Panc1 (cell line): ENCODE measurements at places on chromosomes 1 and 21.

DNA sequence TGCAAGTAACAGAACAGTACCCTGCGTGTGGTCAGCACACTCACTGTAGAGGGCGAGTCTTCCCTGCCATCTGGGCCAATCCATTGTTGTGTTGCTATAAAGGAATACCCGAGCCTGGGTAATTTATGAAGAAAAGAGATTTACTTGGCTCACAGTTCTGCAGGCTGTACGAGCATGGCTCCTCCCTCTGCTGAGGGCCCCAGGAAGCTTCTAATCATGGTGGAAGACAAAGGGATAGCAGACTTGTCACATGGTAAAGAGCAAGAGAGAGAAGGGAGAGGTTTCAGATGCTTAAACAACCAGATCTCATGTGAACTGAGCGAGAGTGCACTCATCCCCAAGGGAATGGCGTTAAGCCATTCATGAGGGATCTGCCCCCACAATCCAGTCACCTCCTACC is 126.2 kb downstream of the CNIH3 start:
- DNase-seq = no peak

DNA sequence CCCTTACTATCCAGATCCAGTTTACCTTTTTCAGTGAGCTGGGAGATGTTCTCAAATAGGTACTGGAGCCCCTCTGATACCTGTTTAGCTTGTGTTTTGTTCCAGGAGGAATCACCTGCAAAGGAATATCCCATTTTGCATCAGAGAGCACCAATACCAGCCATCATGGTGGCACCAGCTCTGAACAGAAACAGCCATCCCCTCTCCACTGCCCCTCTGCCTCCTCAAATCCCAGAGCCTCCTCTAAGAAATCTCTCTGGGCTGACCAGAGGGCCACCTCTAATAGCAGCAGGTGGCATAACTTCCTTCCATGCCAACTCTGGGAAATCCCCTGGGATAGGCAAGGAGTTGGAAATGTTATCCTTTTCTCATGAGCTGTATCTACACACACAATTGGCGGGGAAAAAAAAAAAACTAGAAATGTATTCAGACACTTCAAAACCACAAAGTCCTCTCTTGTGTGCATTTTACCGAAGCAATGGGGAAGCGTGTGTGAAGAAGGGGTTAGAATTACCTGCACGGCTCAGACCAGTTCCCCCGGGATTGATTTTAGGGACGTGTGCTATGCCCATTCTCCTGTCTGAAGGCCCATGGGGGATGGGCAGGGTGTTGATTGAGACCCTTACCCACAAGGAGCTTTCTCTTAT is 2.4 kb downstream of the PGLYRP4 start:
- no peak for DNase-seq

DNA sequence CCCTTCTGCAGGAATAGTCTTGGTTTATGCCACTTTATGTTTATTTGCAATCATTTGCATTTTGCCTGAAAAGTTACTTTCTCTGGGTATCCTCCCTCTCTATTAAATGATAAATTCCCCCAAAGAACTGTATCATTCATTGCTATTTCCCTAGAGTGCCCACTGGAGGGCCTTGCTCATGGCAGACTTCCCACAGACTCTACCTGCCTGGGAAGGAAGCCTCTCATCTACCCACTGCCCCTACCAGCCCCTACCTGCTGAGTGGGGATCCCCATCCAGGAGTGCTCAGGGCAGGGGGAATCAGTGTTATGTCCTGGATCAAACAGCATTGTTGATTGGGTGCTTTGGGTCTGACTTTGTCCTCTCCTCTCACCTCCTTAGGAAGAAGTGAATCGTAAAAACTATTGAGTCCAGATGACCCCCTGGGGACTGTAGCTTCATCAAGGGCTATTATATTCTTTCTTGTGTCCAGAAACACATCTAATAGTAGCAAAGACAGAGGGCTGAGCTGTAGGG is 6.8 kb upstream of the LRRN2 start:
- DNase-seq = no peak

GRCh38 chr21:46468108-46468774 is 9.6 kb downstream of the DIP2A start:
- DNase-seq = no peak

- peak; percentile 85 for DNase-seq
Measured at GRCh38 chr1:228837817-228838716, 102.8 kb downstream of the RHOU start.

DNA sequence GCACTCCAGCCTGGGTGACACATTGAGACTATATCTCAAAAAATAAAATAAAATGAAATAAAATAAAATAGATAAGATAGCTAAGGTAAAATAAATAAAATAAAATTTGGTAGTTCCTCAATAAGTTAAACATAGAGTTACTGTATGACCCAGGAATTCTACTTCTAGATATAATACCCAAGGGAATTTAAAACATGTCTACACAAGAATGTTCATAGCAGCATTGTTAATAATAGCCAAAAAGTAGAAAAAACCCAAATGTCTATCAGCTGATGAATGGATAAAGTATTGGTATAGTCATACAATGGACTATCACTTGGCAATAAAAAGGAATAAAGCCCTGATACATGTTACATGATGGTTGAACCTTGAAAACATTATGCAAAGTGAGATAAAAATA is 47.8 kb downstream of the CEP350 start:
- DNase-seq = no peak

- peak; percentile 85 for DNase-seq
Measured at GRCh38 chr21:38733972-38734546, 71.7 kb upstream of the ETS2 start.

GRCh38 chr1:85581802-85582686 is 1.5 kb downstream of the CCN1 start:
- peak; percentile 96 for DNase-seq

- DNase-seq = no peak
Measured at GRCh38 chr1:22531251-22531650, 32.0 kb upstream of the EPHA8 start.

- DNase-seq = no peak
Measured at GRCh38 chr1:61254634-61255357, 172.4 kb downstream of the NFIA start.

- DNase-seq = no peak
Measured at GRCh38 chr1:23590058-23590783, 30.9 kb upstream of the ID3 start.

DNA sequence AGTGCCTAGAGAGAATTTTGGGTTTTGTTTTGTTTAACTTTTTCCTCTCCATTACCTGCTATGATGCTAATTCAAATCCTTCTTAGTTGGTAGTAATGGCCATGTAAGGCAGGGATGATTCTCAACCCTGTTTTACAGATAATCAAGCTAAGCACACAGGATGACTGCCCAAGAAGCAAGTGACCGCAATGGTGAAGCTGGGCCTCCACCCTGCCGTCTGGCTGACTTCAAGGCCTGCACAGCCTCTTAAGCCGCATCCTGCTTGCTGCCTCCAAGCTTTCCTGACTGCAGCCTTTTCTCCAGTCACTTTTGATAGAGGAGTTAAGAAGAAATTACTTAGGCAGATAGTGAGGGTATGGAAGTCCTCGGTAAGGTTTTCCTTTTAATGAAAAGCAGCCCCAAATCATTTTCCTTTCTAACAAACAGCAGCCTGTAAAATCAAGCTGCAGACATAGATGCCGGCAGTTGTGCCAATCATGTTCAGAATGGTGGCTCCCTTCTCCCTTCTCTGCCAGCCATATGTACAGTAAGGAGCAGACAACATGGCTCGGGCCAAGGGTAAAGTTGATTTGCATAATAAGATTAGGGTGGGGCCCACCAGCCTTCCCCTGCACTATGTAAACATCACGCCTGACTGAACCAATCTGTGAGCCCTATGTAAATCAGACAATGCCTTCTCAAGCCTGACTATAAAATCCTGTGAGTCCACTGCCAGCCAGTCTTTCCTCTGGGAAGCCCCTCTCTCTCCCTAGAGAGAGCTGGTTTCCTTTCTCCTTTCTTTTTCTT is 8.8 kb upstream of the CTBS start:
- DNase-seq = no peak

DNA sequence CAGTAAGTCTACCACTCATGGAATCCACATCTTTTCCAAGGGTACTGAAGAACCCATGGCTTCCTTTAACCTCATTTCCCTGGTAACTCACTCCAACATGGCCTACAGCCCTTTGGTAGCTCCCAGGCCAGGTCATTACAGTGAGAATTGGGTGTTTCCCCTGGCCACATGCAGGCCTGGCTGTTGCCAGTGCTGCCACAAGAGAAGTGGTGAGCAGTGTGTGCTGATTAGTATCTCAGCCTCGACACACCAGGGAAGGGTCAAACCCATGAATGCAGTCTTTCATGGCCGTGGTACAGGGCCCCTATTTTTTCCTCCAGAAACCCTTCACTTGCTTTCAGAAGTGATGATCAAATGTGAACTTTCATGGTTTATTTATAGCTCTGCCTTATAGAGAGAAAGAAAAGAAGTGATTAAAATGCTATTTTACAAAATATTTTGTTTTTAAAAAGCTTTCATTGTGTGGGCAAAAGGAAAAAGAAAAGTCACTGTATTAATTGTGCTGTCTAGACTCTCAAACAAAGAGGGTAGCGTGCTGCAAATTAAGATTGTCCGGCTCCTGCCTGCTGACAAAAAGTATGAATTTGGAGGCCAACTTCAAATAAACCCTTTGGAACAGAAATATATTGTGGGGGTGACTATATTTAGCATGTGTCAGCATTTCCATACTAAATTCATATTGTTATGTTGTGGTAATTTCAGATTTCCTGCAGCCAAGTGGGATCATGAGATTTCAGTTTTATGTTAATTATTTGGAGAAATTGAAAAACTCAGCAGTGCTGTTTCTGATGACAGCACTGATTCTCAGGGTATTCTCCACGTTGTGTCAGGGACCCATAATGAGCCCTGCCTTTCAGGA is 62.0 kb upstream of the HOOK1 start:
- DNase-seq = no peak

DNA sequence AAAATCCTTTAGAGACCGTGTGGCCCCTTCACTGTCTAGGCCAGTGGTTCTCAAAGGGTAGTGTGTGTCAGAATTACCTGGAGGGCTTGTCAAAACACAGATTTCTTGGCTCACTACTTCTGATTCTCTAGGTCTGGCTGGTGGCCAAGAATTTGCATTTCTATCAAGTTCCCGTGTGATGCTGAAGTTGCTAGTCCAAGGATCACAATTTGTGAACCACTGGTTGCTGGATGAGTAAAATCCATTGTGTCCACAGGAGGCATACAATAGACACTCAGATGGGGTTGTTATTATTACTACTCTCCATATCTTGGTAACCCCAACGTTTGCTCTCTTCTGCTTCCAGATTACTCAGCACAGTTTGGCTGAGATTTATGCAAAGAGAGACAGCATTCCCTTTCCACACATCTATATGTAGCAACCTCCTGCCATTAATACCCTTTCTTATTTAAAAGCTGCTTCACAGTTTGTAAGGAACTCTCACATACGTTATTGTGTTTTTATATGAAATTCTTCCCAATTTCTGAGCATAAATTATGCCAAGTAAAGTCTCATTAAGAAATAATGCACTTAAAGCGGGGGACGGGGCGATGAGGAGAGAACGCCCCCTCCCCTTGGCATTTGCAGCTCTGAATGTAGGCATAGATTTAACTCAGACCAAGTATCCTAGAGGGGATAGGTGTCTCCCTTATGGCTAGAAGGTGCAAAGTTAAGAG is 720 bp upstream of the TMCC2 start:
- DNase-seq = no peak

GRCh38 chr1:40986328-40986783 is 6.9 kb downstream of the CTPS1 start:
- no peak for DNase-seq

DNA sequence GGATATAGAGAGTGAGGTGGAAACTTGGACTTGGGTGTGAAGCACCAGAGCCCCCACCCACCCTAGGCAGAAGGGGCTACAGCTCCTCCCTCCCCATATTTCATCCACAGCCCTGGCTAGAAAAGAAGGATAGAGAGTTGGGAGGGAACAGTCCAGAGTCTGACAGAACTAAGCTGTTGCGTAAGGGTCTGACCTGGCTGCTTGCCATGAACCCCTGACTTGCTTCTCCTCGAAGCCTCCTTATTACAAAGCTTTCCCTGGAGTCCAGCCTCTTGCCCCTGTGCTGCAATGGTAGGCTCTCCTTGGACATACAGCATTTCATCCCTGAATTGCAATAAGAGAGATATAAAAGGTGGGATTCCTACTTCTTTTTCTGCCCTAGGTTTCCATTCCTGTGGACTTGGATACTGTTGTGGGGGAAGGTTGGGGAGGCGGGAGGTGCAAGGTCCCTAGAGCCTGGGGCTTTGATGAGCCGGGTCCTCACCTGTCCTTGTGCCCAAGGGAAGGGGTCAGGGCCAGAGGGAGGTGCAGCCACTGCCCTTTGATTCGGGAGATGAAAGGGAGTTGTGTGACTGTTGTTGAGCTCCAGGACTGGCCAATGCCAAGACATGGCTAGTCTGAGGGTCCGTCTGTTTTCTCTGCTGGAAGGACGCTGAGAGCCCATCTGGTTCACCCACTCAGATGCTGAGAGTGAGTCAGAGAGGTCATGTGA is 2.7 kb downstream of the RHBG start:
- no peak for DNase-seq

DNA sequence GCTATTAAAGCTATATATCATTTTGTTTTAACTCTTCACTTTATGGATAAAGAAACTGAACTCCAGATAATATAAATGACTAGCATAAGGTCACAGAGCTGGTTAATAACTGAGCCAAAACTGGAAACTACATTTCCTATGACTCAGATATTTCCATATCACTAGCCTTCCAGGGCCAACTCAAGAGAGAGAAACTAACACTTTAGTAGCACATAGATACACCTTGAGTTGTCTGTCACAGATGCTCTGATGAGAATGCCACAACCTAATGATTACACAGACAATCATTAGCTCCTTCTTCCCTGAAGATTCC is 40.7 kb downstream of the NME7 start:
- DNase-seq = no peak

- DNase-seq = no peak
Measured at GRCh38 chr1:214552174-214552608, 789 bp upstream of the PTPN14 start.
